ENCODE measurements at places on chromosomes 11 and 22.

DNA sequence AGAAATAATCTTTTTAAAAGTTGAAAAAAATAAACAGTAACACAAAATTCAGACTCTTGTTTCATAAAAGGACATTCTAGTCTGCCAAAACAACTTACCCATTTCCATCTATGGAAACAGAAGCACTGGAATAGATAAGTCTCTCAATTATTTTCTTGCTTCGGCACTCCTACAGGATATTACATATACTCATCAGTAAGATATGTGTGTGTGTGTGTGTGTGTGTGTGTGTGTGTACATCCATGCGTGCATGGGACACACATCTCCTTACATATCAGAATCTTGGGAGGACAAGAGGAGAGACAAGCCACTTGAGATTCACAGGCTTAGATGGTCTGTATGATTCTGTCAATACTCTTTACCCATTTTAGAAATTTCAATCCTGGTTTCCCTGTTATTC, 144.6 kb downstream of the ATG16L2 start:
- no peak for DNase-seq

GRCh38 chr11:409600-410483, 5.0 kb downstream of the SIGIRR start:
- no peak for DNase-seq

DNA sequence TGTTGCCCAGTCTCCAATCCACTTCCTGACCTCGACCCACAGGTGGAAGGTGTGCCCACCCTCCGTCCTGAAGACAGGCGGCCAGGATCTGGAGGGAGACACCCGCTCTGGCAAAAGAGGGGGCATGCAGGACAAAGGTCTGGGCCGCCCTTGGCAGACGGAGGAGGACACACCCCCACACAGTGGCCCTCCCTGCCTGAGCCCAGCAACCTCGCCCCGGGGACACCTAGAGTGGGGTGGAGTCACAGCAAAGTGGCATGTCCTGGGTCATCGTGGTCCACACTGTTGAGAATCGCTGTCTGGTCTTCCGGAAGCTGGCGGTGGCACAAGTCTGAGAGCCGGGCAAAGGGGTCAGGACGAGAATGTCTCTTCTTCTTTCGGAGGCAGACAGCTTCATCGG, 47.9 kb downstream of the IGSF9B start:
- no peak for DNase-seq

DNA sequence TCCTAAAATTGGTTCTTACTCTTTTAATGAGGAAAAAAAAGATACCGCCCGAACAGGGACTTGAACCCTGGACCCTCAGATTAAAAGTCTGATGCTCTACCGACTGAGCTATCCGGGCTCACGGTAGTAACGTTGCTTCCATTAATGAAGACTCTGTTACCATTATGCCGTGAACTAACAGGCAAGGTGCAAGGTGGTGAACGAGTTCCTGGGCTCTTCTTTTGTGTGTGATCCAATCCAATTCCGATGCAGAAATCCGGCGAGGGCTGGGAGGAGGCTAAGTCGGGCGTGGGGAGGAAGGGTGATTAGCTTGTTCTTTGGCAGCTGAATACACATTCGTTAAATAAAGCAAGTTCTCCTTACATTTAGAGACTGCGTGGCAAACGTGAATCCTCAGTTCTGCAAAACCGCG, 49.0 kb downstream of the OR4D9 start:
- DNase-seq = no peak

GRCh38 chr11:108536783-108537182, 38.6 kb upstream of the POGLUT3 start:
- no peak for DNase-seq

- no peak for DNase-seq
Measured at GRCh38 chr22:46233231-46233630, 16.9 kb downstream of the CDPF1 start.

DNA sequence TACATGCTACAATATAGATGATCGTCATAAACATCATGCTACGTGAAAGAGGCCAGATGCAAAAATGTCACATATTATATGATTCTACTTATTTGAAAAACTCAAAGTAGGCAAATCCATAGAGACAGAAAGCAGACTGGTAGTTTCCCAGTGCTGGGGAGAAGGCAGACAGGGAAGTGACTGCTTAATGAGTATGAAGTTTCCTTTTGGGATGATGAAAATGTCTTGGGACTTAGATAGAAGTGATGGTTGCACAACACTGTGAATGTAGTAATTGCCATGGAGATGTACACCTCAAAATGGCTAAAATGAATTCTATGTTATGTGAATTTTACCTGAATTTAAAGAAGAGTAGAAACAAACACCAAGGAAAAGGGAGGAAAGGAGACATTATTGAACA, 45.2 kb upstream of the EHF start:
- DNase-seq = no peak

DNA sequence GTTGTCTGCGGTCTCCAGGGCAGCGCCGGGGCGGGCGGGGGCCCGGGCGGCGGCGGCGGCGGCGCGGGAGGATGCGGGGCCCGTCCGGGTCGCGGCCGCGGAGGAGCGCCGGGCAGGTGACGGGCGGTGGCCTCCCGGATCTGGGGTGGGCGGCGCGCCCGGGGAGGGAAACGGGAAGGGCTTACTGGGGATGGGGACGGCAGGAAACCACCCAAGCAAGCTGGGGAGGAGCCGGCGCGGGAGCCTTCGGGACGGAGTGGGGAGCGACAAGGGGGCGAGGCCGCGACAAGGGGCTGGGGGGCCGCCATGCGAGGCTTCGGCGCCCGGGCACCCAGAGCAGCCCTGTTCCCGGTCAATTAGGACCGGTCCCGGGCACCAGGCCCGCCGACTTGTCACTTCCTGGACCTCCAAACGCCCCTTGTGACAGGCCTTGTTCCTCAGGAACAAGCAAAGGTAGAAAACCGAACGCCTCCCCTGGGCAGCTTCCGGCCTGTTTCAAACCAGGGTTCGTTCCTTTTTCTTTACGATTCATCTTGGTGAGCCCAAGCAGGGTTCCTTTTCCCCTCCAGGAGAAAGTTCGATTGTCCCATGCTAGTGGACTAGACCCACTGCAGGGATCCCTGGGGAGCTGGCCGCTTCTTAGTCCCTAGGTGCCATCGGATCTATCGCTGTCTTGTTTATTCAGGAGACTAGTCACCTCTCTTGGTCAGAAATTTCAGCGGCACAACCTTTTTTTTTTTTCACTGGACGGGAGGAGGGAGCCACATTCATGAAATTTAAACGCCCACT, 492 bp downstream of the JHY start:
- DNase-seq = no peak

DNA sequence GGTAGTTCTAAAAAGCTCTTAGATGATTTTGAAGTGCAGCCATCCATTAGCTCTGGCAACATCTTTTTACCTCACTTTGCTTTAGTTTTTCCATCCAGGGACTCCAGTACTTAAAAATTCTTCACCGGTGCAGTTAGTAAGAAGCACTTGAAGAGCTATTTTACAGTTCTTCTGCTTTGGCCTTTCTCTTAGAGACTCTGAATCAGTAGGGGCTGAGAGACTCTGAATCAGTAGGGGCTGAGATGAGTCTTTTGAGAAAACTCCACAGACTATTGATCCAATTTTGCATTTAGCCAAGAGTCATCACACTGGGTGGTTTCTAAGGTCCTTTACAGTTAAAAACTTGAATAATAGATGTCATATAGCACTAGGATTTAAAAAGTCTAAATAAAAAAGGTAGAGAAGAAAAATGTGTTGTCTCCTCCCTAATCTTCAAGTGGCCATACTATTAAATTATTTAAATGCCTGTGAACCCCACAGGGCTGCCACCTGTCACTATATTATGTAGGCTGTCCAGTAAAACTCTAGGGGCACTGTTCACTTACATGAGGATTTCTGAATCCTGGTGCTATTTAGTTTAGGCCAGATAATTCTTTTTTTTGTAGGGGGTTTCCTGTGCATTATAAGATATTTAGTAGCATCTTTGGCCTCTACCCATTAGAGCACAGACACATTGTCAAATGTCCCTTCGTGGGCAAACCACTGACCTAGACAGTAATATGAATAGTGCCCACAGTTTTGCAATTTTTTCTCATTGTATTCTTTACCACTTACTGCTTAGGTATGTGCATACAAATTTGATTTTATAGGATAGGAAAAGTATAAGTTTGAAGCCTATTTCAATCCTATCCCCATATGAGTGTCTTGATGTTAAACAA, 26.3 kb upstream of the HIKESHI start:
- no peak for DNase-seq

DNA sequence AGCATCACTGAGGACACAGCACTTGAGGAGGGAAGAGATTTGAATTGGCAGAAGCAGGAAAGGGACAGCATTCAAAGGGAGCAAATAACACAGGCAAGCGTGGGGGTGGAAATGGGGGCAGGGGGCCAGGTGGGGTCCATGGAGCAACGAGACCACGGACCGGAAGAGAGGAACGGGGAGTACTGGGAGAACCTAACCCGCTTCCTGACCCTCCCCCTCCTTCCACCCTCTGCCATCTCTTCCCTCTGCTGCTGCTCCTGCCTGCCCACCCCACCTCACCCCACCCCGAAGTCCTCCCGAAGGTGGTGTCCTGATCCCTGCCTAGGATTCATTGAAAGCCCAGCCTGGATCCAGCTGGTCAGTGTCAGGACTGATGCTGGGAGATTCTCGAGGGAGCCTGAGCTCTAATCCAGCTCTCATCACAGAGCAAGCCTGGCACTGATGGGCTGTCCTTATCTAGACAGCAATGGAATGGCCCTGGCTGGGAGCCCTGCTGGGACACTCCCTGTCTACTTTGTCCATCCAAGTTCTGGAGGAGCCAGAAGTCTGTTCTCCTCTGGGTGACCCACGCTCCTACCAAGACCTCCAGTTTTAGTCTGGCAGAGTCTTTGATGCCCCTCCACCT, 105.0 kb downstream of the TRIM29 start:
- DNase-seq = no peak

GRCh38 chr22:35089139-35089538, 23.2 kb downstream of the ISX start:
- DNase-seq = no peak
